ENCODE measurements at places on chromosomes 3 and 15.

- DNase-seq = no peak
These were observed 767 bp downstream of the WDR48 start for GRCh38 chr3:39052583-39052982.

DNA sequence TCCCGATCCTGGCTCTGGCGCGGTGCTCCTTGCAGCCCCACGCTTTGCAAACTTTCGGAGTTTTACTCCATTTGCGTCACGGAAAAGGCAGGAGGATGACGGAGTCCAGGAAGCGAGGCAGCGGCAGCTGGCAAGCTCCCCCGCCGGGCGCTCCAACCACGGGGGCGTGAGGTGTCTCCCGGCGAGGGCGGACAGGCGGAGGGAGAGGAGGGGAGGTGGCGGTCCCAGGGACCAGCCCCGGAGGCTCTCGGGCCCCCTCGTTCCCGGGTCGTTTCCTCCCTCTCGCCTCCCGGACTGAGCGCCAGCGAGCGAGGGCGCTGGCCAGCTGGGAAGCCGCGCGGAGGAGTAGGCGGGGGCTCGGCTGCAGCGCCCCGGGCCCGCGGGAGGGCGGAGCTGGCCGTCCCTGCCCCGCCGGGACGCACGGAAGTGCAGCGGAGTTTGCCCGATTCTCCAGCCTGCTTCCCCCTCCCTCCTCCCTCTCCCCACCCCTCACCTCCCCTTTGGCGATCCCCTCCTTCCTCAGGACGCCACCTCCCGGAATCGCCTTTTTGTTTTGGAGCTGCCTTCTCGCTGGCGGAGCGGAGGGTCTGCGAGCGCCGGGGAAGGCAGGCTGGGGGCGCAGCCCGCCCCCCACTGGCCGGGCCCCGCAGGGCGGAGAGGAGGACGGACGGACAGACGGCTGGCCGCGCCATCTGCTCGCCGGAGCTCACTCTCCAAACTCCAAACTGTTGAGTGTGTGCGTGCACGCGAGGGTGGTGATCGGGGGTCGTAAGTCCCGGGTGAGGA is at the start of gene SNX33:
TSS of gene SNX33 (plus strand) at position 543 of the 786 bp plus-strand sequence. CDS start 1,191 bp downstream, outside the sequence.
- DNase-seq = peak; percentile 34

GRCh38 chr3:101846709-101847108 is 2.6 kb upstream of the NFKBIZ start:
- no peak for DNase-seq

DNA sequence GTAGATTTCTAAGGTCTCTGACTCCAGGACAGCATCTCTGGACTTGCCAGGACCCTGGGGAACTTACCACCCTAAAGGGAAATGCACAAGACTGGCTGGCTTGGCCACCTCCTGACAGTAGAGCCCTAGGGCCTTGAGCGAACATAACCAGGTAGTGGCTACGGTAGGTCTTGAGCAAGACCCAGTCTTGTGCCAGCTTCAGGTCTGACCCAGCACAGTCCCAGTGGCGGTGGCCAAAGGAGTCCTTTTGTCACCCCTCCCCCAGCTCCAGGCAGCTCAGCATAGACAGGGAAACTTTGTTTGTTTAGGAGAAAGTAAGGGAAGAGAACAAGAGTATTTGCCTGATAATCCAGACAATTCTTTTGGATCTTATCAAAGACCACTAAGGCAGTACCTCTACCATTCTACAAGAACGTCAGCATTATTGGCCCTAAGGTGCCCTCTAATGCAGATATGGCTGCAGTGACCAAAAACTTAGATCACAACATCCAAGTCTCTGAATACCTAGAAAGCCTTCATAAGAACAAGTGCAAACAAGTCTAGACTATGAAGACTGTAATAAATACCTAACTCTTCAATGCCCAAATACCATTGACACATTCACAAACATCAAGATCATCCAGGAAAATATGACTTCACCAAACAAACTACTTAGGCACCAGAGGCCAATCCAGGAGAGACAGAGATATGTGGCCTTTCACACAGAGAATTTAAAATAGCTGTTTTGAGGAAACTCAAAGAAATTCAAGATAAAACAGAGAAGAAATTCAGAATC is 38.7 kb upstream of the FBN1 start:
- no peak for DNase-seq

DNA sequence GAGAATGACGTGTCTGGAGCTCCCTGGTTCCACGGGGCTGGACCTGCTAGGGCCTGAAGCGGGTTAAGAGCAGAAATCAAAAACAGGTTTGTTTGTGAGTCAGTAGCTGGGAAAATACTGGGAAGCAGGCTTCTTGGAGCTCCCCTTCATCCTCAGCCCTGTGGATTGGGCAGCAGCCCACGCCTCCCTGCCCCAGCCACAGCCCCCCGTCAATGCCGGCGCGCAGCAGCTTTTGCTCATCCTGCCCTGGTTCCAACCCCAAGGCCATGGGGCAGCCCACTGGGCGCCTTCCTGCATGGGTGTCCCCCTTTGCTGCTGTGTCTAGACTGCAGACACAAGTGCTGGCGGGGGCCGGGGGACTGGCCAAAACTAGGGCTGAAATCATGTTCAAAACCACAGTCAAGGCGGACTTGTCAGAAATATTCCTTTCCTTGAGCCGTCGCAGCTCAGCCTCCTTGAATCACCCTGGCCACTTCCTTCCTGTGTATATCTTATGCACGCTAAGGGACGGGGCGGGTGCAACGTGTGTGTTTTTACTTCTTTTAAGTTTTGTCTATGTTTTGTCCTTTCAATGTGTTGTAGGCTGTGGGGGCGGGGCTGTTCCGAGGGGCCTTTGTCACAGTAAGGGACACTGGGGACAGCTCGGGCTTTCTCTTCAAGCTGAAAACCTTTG is 108.1 kb downstream of the KLF13 start:
- peak; percentile 64 for DNase-seq

DNA sequence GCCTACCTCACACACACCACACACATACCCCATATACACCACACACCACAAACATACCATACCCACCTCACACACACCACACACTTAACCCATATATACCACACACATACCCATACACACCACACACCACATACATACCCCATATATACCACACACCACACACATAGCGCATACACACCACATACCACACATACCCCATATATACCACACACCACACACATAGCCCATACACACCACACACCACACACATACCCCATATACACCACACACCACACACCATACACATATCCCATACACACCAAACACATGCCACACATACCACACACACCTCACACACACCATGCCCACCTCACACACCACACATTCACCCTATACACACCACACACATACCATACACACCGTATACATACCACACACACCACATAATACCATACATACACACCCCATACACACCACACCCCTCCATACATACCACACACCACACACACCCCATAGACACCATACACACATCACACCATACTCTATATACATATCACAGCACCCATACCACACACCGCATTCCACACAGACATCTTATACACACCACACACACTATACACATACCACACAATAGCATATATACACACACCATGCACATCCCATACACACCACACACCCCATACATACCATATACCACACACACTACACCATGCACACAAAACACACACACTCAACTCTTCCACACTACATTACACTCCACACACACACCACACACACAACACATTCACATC is 29.5 kb downstream of the APBA2 start:
- DNase-seq = no peak

DNA sequence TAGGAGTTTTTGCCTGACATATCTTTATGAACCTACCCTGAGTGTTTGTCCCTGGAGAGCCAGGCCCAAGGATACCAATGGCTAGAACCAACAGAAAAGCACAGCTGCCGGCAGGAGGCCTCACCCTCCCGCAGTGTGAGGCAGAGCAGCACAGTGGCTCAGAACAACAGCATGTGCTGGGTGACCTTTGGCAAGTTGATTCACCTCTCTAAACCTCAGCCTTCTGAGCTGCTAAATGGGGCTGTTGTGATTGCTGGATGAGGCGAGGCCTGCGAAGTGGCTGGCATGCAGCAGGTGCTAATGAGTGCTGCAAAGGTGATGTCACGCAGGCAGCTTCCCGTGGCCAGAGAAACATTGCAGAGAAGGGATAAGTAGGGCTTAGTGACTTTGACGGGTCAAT is 23.3 kb downstream of the IDH2 start:
- DNase-seq = no peak

DNA sequence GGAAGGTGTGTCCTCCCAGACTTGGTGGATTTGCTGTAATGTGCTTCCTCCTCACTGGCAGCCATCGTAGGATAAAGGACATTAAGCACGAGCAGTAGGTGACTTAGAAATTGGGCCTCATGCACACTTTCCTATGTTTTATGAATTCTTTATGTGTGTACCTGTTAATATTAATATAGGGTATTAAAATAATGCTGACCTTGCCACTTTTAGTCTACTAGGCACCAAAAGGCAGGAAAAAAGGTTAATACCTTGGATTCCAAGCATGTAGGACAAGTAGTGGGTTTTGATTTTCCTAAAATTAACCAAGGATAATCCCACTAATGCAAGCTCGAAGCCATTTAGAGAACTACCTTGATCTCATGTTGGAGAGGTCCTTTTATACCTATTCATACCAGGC is 55.9 kb downstream of the ADAMTSL3 start:
- no peak for DNase-seq

- DNase-seq = no peak
These were observed 26.3 kb downstream of the FEM1B start for GRCh38 chr15:68303560-68304436.

GRCh38 chr15:38208779-38209178 is 43.9 kb upstream of the SPRED1 start:
- DNase-seq = no peak

DNA sequence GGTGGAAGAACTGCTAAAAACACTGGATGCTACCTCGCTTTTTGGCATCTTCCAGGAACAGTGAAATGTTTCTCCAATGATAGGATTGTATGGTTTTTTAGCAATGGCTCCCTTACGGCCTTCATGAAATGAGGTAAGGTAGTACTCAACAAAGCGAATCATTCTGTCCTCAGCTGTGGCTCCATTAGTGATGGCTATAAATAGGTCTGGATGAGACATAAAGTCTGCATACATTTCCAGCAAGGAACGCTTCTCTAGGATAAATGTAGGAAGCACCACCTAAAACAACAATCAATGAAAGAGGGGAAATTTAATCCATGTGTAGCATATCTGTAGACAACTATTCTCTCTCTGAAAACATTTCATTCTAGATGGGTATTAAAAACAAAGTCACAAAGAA is 32.4 kb upstream of the SNX4 start:
- DNase-seq = no peak

DNA sequence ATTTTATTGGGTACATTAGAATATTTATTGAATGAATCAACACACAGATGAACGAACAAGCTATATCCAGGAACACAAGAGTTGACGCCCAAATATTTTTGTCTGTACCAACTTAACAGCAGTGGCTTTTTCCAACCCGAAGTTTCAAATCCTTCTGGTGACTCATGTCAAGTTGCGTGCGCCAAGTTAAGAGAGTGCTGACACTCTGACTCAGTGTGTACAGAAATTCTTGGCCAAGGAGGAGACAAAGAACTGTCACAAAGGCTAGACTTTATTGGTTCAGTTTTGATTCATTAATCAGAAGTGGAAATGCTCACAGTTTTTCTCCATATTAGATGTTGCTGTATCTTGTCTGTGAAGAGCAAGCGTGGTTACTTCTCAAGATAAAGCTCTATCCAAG is 59.6 kb upstream of the TSC22D2 start:
- no peak for DNase-seq

DNA sequence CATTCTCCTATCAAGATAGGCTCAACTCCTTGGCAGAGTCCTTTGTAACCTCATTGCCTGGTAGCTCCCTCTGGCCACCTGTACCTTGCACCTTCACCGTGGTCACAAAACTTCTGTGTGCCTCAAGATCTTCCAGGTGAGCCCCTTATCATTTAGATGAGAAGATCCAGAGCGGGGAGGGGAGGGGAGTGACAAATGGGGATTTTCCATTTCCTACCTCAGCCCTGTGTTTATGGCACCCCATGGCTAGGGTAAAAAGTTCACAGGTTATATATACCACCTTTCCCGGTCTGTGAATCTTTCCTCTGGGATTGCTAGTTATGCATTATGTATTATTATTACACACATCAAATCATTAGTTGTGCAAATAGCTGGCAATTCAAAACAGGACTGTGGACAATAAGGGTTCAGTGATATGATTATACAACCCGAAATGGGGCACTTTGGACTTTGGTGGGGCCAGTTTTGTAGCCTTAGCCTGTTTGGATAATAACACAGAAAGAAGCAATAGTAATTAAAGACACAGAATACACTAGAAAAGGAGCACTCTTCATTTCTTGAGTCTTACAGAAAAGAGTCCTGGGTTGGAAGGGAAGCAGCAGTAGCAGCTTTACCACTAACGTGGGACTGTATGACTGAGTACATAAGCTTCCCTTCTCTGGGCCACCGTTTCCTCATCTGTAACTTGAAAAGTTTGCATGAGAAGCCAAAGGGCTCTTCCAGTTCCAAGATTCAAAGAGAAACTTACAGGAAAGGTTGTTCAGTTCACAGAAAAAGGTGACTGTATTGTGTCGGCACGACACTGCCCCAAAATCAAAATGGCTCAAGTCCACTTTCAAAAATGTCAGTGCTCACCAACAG is 7.1 kb downstream of the TLE3 start:
- DNase-seq = no peak

GRCh38 chr3:177249203-177249602 is 51.9 kb upstream of the TBL1XR1 start:
- no peak for DNase-seq

DNA sequence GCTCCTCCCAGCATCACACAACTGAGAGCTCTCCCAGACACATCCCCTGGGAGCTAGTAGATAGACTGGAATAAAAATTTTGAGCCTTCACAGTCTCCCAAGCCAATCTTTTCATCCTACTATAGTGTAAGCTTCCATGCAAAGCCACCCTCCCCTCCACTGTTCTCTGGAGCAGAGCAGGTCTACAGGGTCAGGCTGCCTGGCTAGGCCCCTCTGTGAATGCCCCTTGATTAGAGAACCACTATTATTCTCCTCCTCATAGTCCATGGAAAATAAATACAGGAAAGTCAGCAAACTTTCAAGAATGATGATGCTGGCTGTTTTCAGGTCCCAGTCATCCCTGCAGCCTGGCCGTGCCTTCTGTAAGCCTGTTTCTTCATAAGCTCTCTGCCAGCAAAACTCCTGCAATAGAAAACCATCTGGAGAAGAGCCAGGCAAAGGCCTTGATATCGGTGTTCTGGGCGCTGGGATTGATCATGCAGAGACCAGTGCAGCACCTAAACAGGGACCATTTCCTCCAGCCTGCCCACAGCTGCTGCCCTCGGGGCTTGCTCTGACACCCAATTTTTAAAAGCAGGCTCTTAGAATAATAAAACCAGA is 51.7 kb downstream of the CRYGS start:
- DNase-seq = no peak

Data from stimulated activated CD8-positive, alpha-beta memory T cell treated with anti-CD3 and anti-CD28 coated beads, Interleukin-7, amount 100 ng/mL, for 1 hour (primary cell).